ENCODE measurements at places on chromosomes 4 and X.

DNA sequence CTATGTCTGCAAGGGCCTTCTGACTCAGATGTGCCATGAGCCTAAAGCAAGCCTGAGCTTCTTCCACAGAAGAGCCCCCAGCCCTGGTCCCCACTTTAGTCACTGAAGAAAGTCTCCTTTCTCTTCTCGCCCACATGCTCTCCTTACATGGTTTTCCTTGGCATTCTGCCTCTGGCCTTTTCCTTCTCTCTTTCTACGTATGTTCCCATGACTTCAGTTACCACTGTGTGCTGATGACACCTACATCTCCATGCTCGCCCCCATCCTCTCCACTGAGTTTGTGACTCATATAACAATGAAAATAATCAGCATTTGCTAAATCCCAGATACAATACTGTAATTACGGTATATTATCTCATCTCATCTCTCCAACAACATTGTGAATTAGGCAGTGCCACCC, 149.3 kb downstream of the AMMECR1 start:
- DNase-seq: no peak

DNA sequence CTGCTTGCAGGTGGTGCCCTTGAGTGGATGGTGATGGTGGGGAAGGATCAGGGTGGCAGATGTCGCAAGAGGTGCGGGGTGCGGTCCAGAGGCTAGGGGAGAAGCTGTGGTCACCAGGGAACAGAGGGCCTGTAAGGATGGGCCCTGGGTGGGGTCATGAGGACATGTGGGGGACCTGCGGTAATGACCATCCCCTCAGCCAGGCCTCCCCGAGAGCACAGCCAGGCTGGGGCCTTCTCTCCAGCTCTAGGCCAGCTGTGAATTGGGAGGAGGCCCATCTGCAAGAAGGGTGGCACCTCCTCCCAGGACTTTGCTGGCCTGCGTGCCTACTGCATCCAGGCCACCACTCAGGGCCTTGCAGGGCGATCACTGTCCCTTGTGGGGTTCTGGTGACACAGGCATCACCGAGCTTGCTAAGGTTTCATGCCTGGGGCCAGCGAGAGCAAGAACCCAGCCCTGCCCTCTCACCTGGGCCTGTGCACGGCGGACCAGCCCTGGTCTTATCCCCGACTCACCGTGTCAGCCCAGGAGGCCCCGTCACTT, 34.1 kb upstream of the MXD4 start:
- DNase-seq: no peak

- no peak for DNase-seq
Observed at GRCh38 chrX:97358941-97359340, 475.2 kb downstream of the RPA4 start.

DNA sequence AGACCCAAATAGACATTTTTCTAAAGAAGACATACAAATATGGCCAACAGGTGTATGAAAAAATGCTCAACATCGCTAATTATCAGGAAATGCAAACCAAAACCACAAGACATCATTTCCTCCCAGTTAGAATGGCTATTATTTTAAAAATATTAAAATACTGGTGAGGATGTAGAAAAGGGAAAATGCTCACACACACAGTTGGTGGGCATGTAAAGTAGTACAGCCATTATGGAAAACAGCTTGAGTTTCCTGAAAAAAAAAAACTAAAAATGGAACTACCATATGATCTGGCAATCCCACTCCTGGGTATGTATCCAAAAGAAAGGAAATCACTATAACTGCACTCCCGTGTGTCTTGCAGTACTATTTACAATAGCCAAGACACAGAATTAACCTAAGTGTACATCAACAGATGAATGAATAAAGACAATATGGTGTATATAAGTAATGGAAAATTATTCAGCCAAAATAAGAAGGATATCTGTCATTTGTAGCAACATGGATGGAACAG, 128.9 kb upstream of the DKK2 start:
- no peak for DNase-seq

DNA sequence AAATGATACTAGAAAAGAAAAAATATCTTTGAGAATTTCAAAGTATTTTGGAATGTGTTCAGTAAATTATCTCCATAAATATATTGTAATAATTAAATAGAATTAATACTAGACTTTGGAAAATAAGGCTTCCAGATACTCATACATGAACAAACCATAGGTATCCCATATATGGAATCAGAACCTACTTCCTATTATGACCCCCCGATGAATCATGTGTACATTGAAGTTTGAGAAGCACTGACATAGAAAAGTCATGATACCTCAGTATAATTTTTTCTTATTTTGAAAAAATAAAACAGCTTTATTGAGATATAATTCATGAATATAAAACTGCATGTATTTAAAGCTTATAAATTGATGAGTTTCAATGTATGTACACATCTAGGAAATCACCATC, 27.2 kb upstream of the SMARCA5 start:
- no peak for DNase-seq

- no peak for DNase-seq
Observed at GRCh38 chr4:808860-809570, 16.9 kb downstream of the CPLX1 start.

- no peak for DNase-seq
Observed at GRCh38 chr4:174531486-174531885, 9.2 kb upstream of the HPGD start.

All from DMS 273 treated with DMSO at 0.1 percent for 48 hours (cell line).